ENCODE measurements at places on chromosomes 2 and 18. TPM values are rescaled to one million over a fixed set of nuclear protein-coding genes. Genes with fewer than 3 reads are reported as not detected.

FAP gene
- 10.4 TPM for total RNA-seq

VIT gene
- 2.6 TPM for total RNA-seq

STON1 gene
- 6.7 TPM for total RNA-seq

LIPG gene
- 1.7 TPM for total RNA-seq

CFAP210 gene
- not detected for total RNA-seq

SPATA3 gene
- total RNA-seq = not detected

SERPINB2 gene
- total RNA-seq = not detected

EVX2 gene
- total RNA-seq = not detected

ZNF521 gene
- total RNA-seq = 15.4 TPM

CNDP2 gene
- 65.7 TPM for total RNA-seq

CXCR1 gene
- 1.9 TPM for total RNA-seq

ZSWIM2 gene
- not detected for total RNA-seq

TMEM37 gene
- 1.5 TPM for total RNA-seq

SLC5A7 gene
- total RNA-seq = not detected
